GOT3 (cell line): ENCODE measurements at places on chromosomes 13 and 19.

GRCh38 chr19:52659013-52659412, 20.9 kb upstream of the ZNF83 start:
- no peak for DNase-seq

- DNase-seq, result no peak
Observed at GRCh38 chr13:74329962-74330361, 195.8 kb upstream of the KLF12 start.

DNA sequence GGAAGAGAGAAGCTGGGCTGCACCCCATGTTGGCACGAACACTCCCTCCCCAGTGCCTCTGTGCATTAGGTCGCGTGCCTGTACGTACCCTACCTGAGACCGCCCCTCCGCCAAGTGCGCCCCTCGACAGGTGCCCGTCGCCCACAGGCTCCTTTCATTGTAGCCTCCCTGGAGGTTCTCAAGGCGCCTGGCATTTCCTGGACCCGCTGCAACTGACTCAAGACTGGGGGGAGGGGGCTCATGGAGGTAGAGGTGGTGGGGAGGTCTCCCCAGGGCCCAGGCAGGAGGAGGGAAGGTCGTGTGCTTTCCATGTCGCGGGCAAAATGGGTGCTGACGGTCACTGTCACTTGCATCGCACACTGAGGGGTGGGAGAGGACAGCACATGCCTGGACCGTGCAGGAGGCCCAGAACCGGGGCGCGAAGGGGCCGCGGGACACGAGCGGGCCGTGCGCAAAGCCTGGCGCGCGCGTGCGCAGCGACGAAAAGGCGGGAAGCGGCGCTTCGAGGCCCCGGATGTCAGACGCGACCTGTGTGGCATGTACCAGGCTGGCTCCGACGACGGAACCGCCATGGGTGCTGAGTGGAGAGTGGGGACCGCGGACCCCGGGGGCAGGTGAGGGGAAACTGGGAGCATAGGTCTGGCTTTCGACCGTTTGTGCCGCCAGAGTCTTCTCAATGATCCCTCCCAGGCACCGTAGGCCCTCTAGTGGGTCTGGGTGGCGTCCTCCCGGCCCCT, 16.5 kb downstream of the NFIX start:
- DNase-seq, result no peak

DNA sequence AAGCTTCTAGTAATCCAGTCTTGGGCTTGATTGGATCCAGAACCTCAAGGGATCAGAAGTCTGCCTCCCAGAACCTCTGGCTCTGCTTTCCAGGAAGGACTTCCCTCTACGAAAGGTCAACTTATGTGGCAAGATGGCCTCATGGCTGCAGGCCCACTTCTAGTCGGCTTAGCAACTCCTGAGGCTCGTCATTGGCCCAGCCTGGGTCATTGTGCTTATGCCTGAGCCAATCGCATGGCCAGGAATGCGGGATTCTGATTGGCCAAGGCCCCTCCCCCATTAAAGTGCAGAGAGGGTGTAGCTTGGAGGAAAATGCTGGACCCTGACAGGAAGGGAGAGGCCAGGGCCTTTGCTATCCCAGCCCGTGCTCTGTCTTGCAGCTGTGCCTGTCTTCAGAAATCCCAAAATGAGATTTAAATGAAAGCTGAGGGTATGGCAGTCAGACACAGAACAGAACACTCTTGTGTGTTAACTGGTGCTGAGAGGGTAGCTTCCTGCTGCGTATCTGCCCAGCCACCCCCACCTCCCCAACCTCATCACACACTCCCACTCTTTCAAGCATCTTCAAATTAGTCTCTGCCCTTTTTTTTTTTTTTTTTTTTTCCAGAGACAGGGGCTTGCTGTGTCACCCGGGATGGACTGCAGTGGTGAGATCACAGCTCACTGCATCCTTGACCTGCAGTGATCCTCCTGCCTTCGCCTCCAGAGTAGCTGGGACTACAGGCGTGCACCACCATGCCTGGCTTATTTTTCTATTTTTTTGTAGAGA, 5.5 kb upstream of the CCNE1 start:
- DNase-seq, result no peak
